ENCODE measurements at places on chromosomes 7 and 10. TPM values are rescaled to one million over a fixed set of nuclear protein-coding genes. Genes with fewer than 3 reads are reported as not detected.

The TFEC gene
- 0.39 TPM for total RNA-seq

The HOXA13 gene
- total RNA-seq: 7.4 TPM

The PTCD1 gene
- total RNA-seq: 3.5 TPM

The IFIT1B gene
- 0.12 TPM for total RNA-seq

The SEC31B gene
- total RNA-seq: 0.31 TPM

The NSUN5 gene
- total RNA-seq: 19.9 TPM

The CREB3L2 gene
- 18.0 TPM for total RNA-seq

The ZNF862 gene
- total RNA-seq: 2.1 TPM

The AOAH gene
- 29.3 TPM for total RNA-seq

The LCOR gene
- total RNA-seq: 6.4 TPM

The CFAP43 gene
- total RNA-seq: 0.27 TPM

The KNDC1 gene
- total RNA-seq: 0.39 TPM

The VENTX gene
- not detected for total RNA-seq

Measured in H4 (cell line).